ENCODE measurements at places on chromosomes 16 and 17. TPM values are rescaled to one million over a fixed set of nuclear protein-coding genes. Genes with fewer than 3 reads are reported as not detected.

GRCh38 chr16:87134628-87134995 lies 182.6 kb downstream of the C16orf95 start:
- DNase-seq, result no peak

DNA sequence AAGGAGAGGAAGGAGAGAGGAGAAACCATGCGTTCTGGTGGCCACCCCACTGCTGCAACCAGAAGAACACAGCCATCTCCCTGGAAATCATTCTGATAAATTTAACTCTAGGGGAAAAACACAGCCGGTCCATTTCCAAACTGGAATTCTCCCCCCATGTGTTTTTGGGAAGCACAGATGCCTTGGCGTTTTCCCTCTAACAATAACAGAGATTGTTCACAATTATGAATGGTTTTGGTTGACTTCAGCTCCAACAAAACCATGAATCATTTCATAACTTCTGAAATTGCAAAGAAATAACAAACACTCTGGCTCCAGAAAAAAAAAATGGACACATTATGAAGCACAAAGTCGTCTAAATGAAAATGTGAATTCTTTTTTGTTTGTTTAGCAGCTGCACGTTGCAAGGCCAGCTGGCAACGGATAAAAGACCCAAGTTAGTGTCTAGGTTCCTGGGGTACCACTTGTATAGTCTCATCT lies 46.2 kb downstream of the GNAO1 start:
- DNase-seq, result no peak

SLC47A2 gene
- total RNA-seq, result not detected

DNA sequence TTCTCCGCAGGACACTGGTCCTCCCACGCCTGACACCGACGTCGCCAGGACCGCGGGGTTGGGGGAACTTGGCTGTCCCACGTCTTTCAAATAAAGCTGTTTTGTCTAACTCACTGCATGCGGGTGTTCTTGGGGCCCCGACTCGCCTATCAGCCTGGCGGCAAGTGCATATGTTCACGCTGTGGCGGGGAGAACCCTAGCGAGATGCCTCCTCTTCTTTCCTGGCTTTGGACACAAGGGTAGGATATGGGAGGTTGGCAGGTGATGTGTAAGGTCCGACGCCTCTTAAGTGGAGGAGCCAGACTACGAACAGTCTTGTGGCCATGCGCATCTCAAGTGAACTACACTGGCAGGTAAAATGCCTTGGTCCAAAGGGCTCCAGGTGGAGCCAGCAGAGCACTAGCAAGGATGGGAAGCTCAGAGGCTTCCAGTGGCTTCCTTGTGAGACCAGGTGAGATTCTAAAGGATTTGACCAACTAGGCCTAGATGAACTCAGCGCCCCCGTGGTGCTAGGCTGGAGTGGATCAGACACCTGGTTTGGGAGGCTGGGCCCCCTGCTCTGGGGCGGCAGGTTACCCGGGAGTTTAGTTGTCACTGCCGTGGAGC lies 873 bp upstream of the RPS2 start:
- DNase-seq, result no peak

GRCh38 chr17:69326377-69327059 lies 415 bp downstream of the ABCA5 start:
- no peak for DNase-seq

- peak; percentile 58 for DNase-seq
Observed at GRCh38 chr16:19307587-19308241, 22.2 kb downstream of the CLEC19A start.
